ENCODE measurements at places on chromosomes 3 and 15.

GRCh38 chr3:194687638-194688199, 2.0 kb downstream of the FAM43A start:
- DNase-seq = peak; percentile 86

DNA sequence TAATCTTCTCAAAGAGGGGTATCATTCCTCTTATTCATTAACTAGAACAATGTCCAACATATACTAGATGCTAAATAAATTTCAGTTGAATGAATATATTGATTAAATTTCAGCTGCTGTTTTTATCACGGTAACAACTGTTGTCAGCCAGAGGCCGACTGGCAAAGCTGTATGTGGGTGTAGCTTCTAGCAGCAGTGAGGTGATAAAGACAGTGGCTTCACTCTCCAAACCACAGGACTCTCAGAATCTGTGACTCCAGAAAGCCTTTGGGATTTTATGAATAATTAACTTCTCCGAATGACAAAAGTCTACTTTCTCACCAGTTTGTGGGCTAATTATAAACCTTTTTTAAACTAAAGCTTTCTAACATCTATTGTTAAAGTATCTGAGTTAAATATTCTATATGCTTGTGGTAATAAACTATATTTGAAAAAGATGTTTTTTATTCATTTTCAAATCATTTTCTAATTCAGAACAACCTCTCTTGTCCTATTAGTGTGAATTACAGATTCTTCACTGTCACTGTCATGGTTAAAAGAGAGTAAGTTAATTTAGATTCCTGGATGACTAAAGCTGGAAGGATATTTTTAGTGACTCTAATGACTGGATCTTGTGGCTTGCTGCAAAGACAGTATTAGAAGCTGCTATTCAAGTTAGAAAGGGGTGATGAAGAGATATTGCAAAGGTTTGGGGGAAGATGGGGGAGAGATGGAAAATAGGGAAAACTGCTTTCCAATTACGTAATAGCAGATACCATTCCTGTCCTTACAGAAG, 796.4 kb upstream of the ARPP21 start:
- DNase-seq = peak; percentile 2

DNA sequence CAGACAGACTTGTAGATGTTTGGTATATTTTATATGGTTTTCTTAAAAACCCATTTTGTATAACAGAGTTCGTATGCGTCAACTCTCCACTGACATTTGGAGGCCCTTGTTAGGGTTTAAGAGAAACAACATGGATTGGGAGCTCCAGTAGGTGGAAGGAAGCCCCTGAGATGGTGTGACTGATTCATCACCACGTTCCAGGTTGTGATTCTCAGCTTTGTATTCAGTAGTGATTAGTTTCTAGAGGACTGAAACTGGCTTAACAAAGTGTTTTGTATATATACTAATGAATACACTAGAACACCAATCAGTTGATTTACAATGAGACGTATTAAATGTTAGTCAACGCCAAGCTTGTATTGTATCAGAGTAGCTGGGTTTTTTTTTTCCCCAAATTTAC, 33.9 kb downstream of the SNRK start:
- no peak for DNase-seq

DNA sequence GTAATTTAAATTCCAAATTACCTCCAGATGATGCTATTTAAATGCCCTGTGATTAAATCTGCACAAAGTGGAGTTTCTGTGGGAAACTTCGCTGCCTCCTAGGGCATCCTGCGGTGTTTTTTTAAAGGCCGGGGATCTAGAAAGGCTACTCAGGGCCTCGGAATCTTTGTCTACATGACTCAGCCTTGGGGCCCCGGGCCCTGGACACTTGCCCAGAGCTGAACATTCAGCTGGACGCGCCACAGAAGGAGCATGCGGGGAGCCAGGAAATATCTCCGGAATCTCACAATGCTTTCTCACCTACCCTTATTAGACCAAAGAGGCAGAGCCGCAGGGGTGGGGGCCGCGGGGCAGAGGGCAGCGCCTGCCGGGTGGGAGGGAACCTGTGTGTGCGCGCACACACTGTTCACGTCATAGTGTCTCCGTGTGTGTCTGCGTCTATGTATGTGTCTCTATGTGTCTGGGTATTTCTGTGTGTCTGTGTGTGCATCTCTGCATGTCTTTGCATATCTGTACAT, 145.5 kb upstream of the TPM1 start:
- DNase-seq = no peak

DNA sequence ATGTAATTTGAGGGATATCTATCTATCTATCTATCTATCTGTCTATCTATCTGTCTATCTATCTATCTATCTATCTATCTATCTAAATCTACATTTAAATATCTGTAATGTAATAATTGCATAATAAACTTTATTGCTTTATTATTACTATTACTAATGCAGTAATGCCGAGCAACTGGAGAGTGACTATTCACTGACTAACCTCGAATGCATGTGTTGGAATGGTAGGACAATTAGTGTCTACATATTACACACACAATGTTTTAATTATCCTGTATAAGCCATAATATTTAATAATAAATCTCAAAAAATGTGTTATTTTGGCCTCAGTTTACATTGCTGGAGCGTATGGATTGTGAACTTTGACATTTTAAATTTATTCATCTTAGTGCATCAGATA, 25.2 kb upstream of the CNTN3 start:
- DNase-seq = no peak

- DNase-seq = no peak
These were observed 138.9 kb downstream of the TCF12 start for GRCh38 chr15:57057134-57057930.

GRCh38 chr3:50786631-50787030, 111.9 kb downstream of the DOCK3 start:
- no peak for DNase-seq
